ENCODE measurements at places on chromosomes 3 and 15.

- DNase-seq = peak; percentile 79
Observed at GRCh38 chr15:33194704-33195670, at the start of gene FMN1. Gene FMN1 (minus strand): TSS chr15:33194714. CDS start chr15:33154914, 39,800 bp downstream.

DNA sequence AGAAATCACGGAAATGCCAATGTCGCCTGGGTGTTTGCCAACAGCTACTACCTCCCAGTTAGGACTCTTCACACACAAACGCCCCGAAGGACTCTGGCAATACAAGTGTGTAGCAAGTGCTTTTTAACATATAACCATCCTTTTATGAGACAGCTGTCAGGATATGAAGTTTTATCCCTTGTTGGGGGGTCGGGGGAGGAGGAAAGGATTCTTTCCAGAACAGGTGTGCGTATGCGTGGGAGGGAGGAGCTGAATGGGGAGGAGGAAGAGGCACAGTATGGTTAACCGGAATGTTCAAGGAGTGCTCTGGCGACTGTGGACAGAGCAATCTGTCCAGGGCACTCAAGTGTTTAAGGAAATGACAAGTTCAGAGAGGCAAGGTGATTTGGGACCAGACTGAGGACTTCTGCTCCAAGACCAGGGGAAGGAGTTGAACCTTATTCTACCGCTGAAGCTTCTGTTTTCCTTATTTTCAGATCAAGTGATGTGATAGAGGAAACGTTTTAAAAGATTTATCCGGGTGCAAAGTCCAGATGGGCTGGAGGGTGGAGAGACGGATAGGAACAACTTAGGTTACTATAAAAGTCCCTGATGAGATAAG, 1.3 kb downstream of the TSPAN3 start:
- DNase-seq = no peak

GRCh38 chr3:158911586-158911985, 109.7 kb downstream of the MFSD1 start:
- DNase-seq = no peak

DNA sequence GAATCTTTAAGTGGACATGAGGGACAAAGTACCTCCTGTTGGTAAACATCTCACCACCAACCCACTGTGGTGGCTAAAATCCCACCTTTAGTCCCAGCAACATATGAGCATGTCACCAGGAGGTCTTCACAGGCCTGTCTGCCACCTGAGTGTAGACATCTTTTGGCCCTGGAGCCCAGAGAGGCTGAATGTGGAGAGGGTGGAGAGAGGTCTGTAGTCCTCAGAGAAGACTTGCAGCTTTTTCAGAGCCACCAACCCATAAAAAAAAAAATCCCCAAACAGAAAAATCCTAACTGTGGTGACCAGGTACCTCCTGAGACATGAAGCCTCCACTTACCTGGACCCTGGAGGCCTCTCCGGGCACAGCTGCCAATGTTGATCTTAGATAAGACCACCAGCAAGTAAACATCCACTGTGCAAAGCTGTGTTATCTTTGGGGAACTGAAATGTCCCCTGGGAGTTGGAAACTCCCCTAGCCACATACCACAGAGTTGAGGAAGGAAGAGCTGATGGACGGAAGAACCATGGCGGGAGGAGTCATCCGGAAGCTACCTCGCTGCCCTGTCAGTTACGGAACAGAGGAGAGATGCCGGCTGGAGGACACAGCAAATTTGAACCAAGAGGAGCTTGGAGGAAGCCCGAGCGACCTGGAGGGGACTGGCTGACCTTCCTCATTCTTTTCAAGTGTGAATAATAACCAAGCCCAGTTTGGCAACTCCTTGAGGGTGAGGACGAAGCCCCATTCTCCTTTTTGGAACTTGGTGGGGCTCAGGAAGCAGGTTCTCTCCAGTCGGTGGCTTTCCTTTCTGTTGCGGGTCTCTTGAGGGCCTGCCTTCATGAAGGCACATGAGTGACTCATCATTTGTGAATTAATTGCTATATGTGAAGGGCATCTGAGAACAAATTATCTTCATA, at the start of gene GHRL:
TSS of gene GHRL (minus strand) at position 443 of the 915 bp plus-strand sequence. CDS start 2,767 bp downstream, outside the sequence.
- DNase-seq = no peak

- no peak for DNase-seq
Observed at GRCh38 chr3:42721690-42722089, 19.1 kb upstream of the HHATL start.
